ENCODE measurements at places on chromosomes 16 and 17. TPM values are rescaled to one million over a fixed set of nuclear protein-coding genes. Genes with fewer than 3 reads are reported as not detected.

KRT12 gene
- not detected for polyA plus RNA-seq

C17orf67 gene
- polyA plus RNA-seq: 0.56 TPM

KRTAP16-1 gene
- not detected for polyA plus RNA-seq

MT4 gene
- polyA plus RNA-seq: not detected

TNFRSF17 gene
- not detected for polyA plus RNA-seq

SERPINF2 gene
- 2.5 TPM for polyA plus RNA-seq
